EL (cell line): ENCODE measurements at places on chromosomes 6 and 20.

GRCh38 chr6:122459240-122459639, 12.4 kb downstream of the SERINC1 start:
- no peak for DNase-seq

GRCh38 chr6:137696765-137697164, 170.3 kb upstream of the TNFAIP3 start:
- no peak for DNase-seq

GRCh38 chr6:34723203-34723602, 26.6 kb upstream of the ILRUN start:
- peak; percentile 33 for DNase-seq

DNA sequence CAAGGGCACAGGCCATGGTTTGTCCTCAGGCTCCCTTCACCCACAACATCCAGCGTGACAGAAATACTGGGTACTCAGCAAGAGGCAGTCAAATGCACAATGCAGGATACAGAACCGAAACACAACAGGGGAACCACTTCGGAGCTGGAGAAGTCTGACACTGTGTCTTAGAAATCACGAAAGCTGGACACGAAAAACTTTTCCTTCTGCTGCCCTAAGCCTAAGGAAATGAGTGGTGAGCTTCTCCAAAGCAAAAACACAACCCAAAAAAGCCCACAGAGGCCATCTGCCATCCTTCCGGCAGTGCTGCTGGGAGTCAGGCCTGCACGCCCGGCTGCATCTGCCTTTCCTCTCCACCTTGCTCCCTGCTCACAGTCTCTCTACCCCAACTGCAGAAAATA, 106.3 kb downstream of the SLC23A2 start:
- DNase-seq, result no peak
